Prostate gland (tissue), 2 donors: ENCODE measurements at places on chromosomes 2 and 18. TPM values are rescaled to one million over a fixed set of nuclear protein-coding genes. Genes with fewer than 3 reads are reported as not detected.

GRCh38 chr2:175187378-175187777 is 5.9 kb upstream of the ATP5MC3 start:
- no peaks in the 10 kb centered on the region for H3K36me3 ChIP-seq
- no peak for DNase-seq
- no peak overlapping the region for H3K27ac ChIP-seq
- no peaks in the 10 kb centered on the region for H3K4me1 ChIP-seq
- no peak overlapping the region for H3K4me3 ChIP-seq

DNA sequence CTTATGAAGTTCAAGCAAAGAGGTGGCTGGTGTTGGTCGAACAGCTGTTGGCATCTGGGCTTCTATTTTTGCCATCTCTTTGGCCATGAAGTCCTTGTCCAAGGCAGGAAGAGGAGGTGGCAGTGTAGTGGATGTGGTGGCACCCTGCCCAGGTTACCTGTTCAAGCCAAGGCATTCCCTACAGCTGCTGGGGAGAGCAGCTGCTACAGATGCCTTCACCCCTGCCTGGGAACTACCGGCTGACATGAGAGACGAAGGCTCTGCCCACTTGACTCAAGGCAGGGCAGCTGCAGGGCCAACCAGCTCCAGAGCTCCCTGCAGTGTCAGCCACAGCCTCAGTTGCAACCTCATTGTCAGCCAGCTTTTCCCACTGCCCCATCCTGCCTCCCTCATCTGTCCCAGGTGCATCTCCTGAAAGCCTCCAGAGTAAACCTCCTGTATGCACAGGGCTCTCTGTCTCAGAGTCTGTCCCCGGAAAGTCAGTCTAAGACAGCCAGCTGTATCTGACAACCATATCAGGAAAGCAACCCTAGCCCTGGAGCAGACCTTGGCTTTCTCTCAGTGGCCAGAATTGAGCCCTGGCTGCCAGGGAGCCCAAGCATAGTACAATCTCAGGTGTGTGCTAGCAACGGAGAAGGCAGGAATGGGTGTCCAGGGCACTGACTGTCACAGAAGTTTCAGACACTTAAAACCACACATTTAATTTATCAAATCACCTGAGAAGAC is 115.9 kb downstream of the RPIA start:
- H3K27ac ChIP-seq, result no peak overlapping the region
- no peak overlapping the region for H3K4me3 ChIP-seq
- H3K27me3 ChIP-seq, result no peaks in the 10 kb centered on the region
- H3K36me3 ChIP-seq, result no peaks in the 10 kb centered on the region
- no peak for DNase-seq

- H3K4me1 ChIP-seq, result no peaks in the 10 kb centered on the region
- no peak for DNase-seq
- H3K27ac ChIP-seq, result no peak overlapping the region
Observed at GRCh38 chr2:198173242-198173641, 368.8 kb downstream of the PLCL1 start.

DNA sequence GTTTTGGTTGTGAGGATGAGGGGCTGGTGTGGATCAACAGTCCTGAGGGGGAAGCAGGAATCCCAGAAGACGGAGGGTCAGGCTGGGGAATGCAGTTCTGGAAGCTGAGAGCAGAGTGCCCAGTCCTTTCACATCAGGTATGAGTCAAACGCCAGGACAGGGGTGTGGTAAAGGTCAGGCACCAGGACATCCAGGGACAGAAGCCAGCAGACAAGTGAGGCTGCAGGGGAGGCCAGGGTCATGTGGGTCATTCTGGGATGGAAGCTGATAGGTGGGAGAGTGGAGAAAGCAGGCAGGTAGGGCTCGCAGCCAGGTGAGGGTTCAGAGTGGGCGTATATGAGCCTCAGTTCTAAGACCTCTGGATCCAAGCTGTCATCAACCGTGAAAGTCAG is 12.8 kb upstream of the GNLY start:
- no peaks in the 10 kb centered on the region for H3K4me1 ChIP-seq
- no peak overlapping the region for H3K27ac ChIP-seq
- no peak overlapping the region for H3K4me3 ChIP-seq
- no peaks in the 10 kb centered on the region for H3K27me3 ChIP-seq

Gene IMMT
- 32.6 TPM for total RNA-seq
